NCI-H2081 (cell line): ENCODE measurements at places on chromosomes 3 and 15.

DNA sequence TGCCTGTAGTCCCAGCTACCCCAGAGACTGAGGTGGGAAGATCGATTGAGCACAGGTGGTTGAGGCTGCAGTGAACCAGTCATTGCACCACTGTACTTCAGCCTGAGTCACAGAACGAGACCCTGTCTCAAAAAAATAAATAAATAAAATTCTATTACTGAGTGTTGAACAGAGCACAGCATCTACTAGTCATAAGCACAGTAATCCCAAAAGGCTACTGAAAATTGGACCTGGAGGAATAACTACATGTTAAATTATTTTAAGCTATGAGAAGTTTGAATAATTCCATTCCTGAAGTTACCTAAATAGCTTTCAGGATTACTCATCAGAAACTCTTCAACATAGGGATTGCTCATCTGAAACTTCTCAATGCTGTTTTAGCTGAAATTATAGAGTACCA, 43.4 kb downstream of the ARMC8 start:
- DNase-seq, result no peak

DNA sequence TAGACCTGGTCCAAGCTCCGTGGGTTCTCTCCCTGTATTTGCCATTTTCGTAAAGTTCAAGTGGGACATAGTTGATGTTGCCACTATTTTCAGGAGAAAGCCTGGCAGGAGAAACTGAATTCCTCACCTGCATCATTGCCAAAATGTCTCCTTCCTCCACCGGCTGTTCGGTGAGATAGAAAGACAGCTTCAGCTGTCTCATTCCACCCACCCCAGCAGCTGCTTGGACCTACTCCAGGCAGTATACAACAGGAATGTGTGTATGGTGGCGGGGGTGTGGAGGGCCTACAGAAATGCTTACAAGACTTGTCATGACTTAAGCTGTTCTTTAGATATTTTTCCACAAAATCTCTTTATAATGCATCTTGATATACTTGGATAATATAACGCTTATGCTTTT, 132.7 kb upstream of the RAP2B start:
- DNase-seq, result no peak

DNA sequence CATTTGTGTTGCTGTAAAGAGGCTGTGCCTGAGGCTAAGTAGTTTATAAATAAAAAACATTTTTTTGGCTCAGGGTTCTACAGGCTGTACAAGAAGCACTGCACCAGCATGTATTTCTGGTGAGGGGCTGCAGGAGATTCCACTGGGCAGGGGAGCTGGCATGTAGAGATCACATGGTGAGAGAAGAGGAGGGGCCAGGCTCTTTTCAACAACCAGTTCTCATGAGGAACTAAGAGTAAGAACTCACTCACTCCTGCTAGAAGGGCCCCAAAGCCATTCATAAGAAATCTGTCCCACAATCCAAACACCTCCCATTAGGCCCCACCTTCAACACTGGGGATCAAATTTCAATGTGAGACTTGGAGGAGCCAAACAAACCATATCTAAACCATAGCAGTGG, 214.9 kb upstream of the LMCD1 start:
- DNase-seq, result no peak

DNA sequence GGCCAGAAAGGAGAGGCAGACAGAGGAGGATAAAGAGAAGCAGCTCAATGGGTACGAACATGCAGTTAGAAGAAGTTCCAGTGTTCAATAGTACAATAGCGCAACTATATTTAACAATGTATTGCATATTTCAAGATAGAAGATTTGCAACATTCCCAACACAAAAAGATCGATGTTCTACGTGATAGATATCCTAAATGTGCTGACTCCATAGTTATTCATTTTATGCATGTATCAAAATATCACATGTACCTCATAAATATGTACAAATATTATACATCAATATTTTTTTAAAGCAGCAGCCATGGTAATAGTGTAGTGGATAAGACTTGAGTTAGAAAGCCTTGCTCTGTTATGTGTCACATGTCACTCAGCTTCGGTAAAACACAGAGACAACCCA, 110.2 kb upstream of the ASB14 start:
- DNase-seq, result no peak

GRCh38 chr3:1942781-1943180, 155.9 kb upstream of the CNTN4 start:
- no peak for DNase-seq

GRCh38 chr3:119494597-119494996, 3.8 kb upstream of the TIMMDC1 start:
- no peak for DNase-seq

DNA sequence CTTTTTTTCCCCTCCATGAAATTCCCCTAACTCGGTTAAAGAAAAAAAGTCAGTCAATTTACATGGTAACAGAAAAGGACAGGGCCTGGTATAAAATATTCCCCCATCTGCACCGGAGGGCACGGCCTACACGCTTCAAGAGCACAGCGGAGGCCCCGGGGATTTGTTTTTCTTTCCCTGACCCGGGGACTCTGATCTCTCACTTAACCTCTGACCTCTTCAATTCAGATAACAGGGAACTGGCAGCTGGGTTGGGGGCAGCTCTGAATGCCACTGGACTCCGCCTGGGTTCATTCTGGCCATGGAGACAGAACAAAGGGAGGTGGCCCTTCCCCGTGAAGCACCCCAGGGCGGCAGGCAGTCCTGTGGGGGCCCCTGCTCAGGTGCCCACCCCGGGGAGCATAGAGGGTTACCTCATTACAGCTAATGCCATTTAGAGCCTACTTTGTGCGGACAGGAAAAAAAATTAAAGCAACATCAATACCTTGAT, 257.5 kb downstream of the SHQ1 start:
- DNase-seq, result no peak

DNA sequence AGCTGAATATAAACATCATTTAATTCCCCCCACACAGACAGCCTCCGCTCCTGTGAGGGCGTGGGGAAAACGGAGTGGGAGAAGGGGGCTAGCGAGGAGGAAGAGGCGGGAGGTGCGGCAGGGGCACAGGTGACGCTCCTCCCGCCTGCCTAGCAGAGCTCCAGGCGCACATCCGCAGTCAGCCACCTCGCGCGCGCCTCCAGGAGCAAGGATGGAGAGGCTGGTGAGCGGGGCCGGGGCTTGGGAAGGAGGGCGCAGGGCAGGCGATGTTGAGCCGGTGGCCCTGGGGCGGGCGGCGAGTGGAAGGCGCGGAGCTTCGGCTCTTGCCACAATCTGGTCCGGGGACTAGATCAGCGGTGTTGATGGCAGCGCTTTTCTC, at the start of gene CD200:
Gene CD200 (plus strand): TSS at position 155 of the 379 bp plus-strand sequence. CDS start 57 bp downstream, at position 212.
- peak; percentile 73 for DNase-seq

GRCh38 chr3:31234145-31234544, 298.6 kb upstream of the STT3B start:
- no peak for DNase-seq

DNA sequence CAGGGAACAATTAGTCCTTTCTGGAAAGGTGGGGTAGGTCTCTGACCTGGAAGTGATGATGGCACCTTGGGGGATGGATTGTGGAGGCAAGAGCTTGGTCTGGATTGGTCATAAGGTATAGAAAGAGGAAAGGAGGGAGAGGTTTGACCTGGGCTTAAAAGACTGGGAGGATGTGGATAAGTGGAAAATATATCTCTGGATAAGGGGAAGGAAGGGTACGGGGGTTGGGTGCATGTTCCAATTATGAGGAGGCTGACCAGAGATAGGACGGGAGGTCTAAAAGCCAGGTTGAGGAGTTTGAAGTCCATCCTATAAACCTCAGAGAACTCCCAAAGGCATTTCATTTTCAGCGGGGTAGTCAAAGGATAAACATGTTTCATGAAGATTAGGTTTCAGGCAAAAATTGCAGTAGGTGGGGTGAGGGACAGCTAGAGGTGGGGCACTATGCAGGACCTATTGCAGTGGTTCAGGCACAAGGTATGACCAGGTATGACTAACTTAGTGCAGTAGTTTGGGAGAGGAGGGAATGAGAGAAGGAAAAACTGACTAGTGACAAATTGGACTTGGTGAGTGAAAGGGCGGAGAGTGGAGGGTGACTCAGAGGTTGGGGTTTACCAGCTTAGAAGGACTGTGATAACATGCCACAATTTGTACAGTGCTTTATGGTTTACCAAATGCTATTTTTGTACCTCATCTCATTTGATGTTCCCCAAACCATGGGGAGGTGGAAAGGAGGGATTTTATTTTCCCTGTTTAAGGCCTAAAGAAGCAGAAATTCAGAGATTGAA, 10.7 kb downstream of the PDE8A start:
- DNase-seq, result no peak

GRCh38 chr15:67691450-67691849, 133.9 kb upstream of the SKOR1 start:
- no peak for DNase-seq

DNA sequence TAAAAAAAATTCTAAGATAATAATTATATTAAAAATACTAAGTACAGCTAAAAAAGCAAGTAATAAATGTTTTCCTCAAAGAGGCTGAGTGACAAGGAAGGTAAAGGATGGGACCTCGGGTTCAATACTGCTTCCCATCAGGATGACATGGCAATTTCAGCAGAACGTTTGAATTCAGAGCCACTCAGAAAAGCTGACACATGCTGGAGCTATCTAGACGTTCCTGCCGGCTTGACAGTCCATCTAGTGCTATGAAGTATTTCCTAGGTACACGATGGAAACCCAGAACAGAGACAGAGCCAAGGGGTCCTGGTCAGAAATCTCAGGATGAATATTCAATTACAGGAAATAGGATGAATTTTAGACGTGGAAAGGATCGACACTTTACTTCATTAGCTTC, 361.8 kb downstream of the FGF12 start:
- no peak for DNase-seq

GRCh38 chr3:100662113-100662823, 47.0 kb upstream of the TFG start:
- DNase-seq, result no peak

DNA sequence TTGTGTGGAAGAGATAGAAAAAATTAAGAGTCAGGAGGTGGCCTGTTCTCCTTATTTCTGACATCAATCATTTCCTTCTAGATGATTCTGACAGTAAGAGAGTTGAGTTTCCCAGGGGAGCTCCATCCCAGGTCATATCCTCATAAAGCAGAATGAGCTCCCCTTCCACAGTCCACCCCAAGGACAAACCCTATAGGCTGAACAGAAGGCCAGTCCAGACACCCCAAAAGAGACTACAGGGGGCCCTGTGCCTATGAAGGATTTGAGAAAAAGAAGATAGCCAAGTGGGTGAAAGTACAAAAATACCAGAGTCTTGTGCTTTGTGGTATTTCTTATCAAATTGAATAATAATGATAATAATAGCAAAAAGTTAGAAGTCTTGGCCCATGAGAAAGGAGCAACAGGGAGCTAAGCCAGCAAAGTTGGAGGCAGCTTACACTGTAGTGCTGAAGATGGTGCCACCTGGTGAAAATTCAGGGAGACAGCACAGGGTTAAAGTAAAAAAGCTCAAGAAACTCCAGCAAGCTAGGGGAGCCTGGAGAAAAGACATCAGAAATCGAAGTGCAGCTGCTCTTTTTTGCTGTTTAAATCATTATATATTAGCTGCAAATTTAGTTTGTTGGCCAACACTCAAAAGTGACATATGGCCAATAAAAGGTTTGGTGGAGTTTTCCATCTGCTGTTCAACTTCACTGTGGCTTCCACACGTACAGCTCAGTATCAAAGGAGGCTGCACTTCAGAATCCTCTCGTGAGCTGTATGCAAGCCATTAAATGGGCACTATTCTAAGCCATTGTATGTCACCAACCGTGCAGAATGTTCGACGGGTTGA, 35.8 kb upstream of the SLC24A5 start:
- DNase-seq, result peak; percentile 32

- no peak for DNase-seq
These were observed 328.2 kb downstream of the TIGIT start for GRCh38 chr3:114622001-114622400.

DNA sequence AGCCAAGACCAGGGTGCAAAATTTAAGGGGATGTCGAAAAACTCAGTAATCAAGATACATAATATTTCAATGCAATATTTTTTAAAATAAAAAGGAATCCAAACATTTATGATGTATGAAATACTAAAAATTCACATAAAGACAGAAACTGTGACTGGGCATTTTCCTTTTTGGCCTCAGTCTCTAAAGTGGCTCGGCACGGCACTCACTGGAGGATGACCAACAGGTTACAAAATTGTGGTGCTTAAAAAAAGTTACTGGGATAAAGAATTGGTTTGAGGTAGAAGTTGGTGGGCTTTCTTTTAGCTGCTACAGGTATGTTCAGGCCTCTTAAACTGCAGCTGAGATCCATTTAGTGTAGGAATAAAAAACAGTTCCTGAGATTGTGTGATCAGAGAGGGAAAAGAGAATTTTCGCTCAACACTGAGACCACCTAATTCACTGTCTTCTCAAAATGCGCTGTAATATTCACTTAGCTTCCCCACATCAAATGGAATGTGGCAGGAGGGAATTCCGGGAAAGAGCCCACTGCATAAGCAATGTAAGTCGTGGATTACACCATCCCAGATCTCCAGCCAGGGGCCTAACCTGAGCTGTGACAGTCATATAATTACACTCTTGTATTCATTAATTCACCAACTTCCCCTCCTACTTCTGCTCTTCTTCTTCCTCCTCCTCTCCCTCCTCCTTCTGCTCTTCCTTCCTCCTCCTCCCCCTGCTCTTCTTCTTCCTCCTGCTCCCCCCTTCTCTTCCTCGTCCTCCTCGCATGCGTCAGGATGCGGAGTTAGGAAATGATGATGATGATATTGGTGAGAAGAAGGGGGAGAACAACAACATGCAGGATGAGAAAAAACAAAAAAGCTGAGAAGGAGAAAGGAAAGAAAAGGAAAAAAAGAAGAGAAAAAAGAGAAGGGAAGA, 45.9 kb downstream of the HES1 start:
- DNase-seq, result no peak

- no peak for DNase-seq
These were observed 1.1 kb upstream of the TPM1 start for GRCh38 chr15:63041402-63041973.

GRCh38 chr15:85493260-85493659, 112.9 kb downstream of the AKAP13 start:
- no peak for DNase-seq

- DNase-seq, result no peak
These were observed 27.6 kb downstream of the LMCD1 start for GRCh38 chr3:8529181-8529637.

- DNase-seq, result no peak
These were observed 617.9 kb downstream of the NTRK3 start for GRCh38 chr15:87638554-87639083.

DNA sequence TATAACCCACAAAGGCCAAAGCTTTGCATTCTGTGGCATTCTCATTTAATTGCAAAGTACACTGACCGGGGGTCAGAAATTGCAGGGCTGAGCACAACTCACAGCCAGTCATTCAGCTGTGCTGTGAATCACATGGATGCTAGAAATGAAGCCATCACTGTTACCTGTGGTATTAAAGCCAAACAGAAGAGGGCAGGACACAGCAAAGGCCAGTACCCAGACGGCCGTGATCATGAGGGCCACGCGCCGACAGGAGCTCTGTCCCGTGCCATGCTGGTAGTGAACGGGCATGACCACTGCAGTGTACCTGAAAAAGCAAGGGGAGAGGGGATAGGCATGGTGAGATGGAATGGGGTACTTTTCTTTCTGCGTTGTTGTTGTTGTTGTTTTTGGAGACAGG, 31.6 kb downstream of the DRD3 start:
- DNase-seq, result no peak

GRCh38 chr15:98858610-98859023, 149.0 kb downstream of the PGPEP1L start:
- no peak for DNase-seq

GRCh38 chr15:91414124-91414523, 314.1 kb downstream of the SV2B start:
- no peak for DNase-seq

GRCh38 chr3:181713280-181713647, 1.5 kb downstream of the SOX2 start:
- DNase-seq, result peak; percentile 75
